ENCODE measurements at places on chromosomes 1 and 21.
A peak's percentile ranks its signal among the peaks of the same experiment; 100 is the strongest.

DNA sequence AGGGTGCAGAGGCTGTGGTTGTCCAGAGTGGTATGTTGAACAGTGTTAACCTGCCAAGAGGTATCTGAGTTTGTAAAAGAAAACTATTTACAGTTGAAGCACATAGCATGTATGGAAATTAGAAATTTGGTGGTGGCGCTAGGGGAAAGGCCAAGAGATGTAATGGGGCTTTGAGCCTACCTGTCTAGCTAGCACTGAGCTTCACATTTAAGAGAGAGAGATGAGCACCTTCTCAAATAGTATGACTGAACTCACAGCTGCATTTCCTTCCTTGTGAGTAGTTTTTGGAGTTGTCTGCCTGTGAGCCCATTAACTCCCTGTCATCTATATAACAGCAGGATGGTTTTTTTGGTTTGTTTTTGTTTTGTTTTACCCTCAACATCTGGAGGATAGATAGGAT, 4.0 kb downstream of the CLIC4 start:
- DNase-seq: no peak

DNA sequence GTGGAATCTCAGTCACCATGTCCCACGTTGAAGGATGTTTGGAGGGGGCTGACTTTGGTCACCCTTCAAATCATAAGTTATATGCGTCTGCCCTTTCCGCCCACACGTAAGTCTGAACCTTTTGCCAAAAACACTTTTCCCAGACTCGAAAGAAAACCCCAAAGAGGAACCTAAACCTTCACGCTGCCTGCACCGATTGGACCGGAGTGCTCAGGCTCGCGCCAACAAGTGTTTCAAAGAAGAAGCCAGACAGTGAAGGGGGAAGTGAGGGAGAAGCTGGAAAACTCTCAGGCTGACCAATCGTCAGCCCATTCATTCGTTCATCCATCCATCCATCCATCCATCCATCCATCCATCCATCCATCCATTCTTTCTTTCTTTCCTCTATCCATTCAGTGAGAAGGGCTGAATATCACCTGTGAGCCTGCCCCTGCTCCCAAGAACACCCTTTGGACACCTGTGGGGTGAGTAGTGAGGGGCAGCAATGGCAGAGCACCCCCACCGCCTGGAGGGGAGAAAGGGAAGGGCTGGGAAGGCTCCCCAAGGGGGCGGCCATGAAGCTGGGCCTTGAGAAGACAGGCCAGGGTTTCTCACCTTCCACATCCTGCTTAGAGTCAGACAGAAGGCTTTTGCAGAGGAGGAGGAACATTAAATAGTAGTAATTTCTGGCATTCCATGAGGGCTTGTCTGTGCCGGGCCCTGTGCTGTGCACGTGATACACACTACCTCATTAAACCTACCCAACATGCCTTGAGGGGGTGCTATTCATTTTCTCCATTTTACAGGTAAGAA, 27.1 kb upstream of the RUNX3 start:
- no peak for DNase-seq

DNA sequence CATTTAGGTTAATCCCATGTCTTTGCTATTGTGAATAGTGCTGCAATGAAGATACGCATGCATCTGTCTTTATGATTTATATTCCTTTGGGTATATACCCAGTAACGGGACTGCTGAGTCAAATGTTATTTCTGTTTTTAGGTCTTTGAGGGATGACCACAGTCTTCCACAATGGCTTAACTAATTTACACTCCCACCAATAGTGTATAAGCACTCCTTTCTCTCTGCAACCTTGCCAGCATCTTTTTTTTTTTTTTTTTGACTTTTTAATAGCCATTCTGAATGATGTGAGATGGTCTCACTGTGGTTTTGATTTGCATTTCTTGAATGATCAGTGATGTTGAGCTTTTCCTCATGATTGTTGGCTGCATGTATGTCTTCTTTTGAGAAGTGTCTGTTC, 33.5 kb downstream of the ASH1L start:
- no peak for DNase-seq

- no peak for DNase-seq
Observed at GRCh38 chr1:183164963-183165362, 21.1 kb upstream of the LAMC2 start.

DNA sequence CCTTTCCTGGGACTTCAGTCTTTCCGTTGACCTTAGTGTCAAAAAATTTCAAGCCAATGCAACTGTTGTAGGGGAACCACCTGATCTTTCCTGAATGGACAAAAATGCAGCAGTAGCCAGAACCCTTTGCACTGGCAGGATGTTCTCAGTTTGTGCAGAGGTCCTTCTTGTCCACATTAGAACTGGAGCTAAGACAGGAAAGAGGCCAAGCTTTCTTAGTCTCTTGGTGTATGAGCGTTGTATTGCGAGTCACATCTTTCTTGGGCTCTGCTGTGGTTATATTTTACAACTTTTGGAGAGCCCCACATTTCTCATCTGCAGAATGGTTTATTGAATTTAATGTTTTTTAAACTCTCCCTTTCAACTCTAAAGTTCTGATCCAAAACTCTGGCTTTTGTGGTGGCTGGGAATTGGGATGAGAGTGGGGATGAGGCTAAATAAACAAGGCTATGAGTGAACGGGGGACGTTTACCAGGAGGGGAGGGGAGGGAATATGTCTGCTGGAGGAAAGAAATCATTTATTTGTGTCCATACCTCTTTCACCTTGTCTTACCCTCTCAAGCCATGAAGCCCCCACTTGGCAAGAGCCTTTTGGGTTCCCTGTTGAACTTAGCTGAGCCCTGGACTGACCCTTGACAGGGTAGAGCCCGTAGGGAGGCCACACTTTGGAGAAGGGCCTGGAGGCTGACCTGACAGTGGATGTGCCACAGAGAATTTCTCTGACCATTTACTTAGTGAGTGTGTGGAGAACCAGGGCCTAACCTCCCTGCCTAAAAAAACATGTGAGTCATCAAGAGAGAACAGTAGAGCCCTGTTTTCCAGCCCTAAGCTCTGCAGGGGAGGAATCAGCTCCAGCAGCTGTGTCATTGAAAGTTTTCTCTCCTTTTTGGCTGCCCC, 586 bp downstream of the CHI3L2 start:
- DNase-seq: no peak

DNA sequence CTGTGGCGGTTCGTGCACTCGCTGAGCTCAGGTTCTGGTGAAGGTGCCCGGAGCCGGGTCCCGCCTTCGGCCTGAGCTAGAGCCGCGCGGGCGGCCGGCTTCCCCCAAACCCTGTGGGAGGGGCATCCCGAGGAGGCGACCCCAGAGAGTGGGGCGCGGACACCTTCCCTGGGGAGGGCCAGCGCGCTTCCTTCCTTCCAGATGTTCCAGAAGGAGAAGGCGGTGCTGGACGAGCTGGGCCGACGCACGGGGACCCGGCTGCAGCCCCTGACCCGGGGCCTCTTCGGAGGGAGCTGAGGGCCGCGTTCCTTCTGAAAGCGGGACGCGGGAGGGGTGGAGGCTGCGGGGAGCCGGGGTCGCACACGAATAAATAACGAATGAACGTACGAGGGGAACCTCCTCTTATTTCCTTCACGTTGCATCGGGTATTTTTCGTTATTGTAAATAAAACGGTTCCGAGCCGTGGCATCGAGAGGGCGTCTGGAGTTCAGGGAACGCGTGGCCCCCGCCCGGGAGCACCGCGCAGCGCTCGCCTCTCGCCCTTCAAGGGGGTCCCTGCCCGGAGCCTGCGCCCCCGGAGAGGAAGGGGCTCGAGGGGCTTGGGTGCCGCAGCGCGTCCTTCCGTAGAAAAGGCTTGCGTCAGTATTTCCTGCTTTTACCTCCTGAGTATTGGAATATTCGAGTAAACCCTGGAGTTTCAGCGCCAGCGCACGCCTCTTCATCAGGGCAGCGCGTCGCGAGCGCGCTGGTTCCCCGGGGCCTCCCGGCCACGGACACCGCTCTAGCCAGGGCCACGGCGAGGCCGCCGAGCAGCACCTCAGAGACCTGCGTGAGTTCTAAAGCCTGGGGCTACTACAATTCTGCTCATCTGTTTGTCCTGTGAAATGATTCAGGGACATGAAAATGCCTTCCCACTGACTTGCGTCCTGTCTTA, 11.5 kb downstream of the YBEY start:
- DNase-seq: no peak

DNA sequence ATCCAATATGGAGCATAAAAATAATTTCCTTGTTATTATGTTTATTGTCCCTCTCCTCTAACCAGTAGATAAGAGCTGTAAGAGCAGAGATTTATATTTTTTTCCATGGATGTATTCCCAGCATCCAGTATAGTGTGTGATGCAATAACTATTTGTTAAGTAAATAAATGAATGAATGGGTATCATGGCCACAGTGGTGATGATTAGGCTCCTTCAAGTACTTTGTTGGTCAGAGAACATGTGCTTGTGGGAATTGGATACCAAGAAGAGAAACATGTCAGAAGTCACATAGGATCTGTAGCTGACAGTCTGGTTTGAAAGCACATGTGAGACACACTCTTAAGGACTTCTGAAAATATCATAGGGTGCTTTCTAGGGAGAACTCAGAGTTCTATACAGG, 588.5 kb downstream of the AGBL4 start:
- no peak for DNase-seq

DNA sequence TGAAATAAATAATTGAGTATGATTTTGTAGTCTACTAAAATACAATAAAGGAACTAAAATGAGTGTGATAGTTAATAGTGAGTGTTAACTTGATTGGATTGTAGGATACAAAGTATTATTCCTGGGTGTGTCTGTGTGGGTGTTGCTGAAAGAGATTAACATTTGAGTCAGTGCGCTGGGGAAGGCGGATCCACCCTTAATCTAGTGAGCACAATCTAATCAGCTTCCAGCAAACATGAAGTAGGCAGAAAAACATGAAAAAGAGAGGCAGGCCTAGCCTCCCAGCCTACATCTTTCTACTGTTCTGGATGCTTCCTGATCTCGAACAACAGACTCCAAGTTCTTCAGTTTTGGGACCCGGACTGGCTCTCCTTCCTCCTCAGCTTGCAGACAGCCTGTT, 1716.6 kb downstream of the MRPL39 start:
- DNase-seq: no peak

GRCh38 chr1:176243746-176244145, 36.7 kb upstream of the COP1 start:
- no peak for DNase-seq

DNA sequence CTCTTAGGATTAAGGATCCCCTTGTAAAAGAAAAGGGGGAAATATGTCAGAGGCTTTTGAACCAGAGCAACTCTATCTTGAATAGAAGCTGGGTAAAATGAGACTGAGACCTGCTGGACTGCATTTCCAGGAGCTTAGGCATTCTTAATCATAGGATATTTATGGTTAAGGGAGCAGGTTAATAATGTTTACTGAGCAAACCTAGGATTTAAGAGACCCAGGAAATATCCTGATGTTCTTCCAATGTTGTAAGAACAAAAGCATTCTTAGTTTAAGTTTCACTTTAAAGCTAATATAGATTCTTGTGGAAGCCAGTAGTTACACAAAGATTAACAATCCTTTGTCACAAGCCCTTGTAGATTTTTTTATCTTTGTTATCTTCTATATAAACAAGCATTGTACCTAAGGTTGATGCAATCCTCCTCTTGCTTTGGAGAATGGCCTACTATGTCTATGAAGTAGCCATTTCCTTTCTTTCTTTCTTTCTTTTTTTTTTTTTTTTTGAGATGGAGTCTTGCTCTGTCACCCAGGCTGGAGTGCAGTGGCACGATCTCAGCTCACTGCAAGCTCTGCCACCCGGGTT, 570.2 kb upstream of the BEND5 start:
- no peak for DNase-seq

GRCh38 chr1:152169366-152170025, 10.5 kb upstream of the RPTN start:
- no peak for DNase-seq

- no peak for DNase-seq
Observed at GRCh38 chr1:188350104-188350503, 1521.4 kb downstream of the PLA2G4A start.

DNA sequence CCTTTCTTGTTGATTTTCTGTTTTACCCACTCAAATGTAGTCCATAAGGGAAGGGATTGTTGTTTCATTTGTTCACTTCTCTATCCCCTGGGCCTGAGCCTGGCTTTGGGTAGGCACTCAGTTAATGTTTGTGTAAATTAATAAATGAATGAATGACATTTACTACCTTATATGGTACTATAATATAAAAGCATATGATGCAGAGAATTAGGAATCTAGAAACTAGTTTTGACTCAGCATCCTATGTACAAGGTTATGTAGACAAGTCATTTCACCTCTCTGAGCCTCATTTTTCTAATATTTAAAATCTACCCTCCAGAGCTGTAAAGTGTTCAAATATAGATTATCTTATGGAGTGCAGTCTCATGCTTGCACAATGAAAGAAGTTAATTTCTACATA, 68.9 kb upstream of the S1PR1 start:
- DNase-seq: no peak

GRCh38 chr21:41717573-41718330, 49.1 kb downstream of the RIPK4 start:
- DNase-seq: no peak

DNA sequence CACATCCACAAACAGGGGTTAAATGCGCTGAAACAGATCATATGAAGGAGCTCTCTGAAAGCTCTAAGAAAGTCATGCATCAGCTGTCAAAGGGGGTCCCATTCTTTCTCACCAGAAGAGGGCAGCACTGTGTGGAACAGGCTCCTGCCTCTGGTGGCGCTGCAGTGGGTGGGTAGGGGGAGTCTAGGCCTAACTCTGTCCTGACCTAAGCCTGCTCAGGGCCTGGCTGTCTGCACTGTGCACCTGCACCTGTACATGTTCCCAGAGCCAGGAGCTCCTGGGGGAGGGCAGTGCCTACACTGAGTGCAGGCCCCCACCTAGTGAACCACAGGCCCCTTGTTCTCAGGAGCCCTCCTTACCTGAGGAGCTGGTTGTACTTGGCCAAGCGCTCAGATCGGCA, 16.0 kb downstream of the ENO1 start:
- no peak for DNase-seq

GRCh38 chr1:228288536-228289238, 80.8 kb downstream of the OBSCN start:
- no peak for DNase-seq

GRCh38 chr1:173997791-173998190, 24.4 kb downstream of the RC3H1 start:
- DNase-seq: no peak

DNA sequence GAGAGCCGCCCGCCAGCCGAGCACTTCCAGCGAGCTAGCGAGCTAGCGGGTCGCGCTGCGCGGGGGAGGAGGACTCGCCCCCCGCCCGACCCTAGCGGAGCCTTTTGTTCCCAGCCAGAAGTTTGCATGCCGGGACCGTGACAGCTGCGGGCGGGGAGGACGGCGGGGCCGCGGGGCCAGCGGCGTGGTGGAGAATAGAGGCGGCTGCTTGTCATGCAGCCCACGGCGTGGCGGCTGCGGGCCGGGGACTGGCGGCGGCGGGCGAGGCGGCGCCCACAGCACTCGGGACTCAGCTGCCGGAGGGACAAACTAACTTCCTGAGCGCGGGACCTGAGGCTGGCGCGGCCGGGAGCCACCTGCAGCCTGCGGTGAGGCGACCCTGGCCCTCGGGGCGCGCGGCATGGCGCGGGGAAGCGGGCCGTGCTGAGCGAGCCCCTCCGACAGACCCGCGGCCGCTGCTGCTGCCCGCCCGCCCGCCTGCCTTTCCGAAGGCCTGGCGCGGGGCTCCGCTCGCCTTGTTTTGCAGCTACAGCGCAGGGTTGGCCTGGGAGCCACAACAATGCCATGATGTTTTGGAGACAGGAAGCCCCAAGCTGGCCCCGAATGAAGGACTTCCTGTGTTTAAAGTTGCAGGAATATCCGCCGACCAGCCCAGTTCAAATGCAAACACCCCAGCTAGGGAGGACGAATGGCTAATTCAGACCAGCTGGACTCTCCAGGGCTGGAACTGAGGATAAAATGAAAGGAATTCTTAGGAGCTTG, 82.2 kb upstream of the BMP8A start:
- DNase-seq: peak; percentile 98

All from NCI-H1694 treated with DMSO at 0.1 percent for 48 hours (cell line).